ENCODE measurements at places on chromosomes 1 and 21.

DNA sequence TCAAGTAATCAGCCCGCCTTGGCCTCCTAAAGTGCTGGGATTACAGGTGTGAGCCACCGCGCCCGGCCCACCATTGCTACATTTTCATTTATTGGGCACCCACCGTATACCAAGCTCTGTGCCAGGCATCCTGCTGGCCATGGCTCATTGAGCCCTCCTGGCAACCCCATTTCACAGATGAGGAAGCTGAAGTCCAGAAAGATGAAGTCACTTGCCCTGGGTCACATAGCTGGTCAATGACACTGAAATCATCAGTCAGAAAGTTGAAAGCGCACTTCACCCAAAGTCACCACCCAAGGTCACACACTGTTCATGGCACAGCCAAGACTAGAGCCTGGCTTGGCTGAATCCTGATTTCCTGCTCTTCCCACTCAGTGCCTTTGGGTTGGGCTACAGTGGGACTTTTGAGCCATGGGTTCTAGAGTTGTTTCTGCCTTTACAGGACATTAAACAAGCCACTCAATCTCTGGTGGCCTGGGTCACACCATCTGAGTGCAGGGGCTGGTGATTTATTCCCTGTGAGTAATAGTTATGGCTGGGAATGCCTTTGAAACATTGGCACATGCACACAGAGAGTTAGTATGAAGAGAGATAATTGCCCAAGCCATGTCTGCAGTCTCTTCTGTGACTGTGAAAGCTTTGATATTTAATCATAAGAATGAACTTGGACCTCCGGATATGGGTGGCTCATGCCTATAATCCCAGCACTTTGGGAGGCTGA is 16.0 kb upstream of the ARHGEF10L start:
- DNase-seq = no peak

DNA sequence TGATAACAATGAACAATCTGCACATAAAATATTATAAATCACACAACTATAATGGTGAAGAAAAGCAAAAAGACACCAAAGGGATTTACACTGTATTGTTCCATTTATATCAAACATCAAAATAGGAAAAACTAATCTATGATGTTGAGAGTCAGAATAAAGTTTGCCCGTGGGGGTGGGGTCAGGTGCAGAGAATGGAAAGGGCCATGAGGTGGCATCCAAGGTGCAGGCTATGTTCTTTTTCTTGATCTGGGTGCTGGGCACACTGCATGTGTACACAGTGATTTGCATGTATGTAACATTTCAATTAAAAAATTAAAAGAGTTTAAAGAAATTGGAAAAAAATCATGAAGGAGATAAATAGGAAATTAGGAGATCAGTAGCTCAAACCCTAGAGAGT is 127.3 kb downstream of the DSCAM start:
- no peak for DNase-seq

- DNase-seq = no peak
These were observed 52.7 kb downstream of the AGPAT3 start for GRCh38 chr21:43917515-43918384.

DNA sequence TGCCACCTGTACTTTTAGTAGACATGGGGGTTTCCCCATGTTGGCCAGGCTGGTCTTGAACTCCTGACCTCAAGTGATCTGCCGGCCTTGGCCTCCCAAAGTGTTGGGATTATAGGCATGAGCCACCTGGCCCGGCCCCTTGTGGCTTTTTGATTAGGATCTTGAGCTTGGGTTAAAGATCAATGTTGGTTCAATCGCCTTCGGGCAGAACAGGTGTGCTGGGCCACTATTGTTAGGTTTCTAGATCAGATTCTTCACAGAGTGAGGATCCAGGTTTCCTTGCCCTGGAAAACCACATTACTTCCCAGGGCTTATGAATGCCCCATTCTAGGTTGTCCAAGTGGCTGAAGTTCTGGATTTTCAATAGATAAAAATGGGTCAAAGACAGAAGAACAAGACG is 6.1 kb downstream of the ETV3 start:
- DNase-seq = no peak

- no peak for DNase-seq
These were observed 22.4 kb downstream of the HUNK start for GRCh38 chr21:31895077-31895835.

DNA sequence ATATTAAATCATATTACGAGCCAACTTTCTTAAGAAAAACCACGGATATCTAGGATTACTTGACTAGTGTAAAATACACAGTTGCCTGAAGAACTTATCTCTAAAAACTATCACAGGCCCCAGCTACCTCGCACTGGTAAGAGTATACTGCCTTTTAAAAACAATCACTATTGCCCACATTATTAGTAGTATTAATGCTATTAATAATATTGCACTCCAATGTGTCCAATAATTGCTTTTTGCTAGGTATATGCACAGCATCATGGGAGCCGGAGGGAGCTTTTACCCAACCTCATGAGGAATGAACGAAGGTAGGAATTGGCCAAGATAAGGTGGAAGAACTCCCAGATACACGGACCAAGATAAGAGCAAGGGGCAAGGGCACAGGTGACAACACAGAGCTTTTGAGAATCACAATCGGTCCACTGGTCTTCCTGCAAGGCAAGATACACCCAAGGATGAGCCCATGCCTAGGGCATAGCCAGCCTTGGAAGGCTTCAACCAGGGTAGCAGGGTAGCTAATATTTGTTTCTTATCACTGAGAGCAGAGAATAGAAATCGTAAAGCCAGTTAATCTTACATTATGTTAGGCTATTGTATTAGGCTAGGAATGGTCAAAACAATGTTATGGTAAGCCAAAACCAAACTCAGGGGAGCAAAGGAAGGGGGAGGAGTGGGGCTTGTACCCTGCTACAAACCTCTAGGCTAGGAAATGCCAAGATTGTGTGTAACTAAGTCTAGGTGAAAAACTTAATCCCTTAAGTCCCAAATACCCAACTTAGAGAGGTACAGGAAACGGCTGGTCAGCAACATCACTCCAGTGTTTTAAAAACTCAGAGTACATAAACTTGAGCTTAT is 9.4 kb downstream of the GLUL start:
- no peak for DNase-seq

DNA sequence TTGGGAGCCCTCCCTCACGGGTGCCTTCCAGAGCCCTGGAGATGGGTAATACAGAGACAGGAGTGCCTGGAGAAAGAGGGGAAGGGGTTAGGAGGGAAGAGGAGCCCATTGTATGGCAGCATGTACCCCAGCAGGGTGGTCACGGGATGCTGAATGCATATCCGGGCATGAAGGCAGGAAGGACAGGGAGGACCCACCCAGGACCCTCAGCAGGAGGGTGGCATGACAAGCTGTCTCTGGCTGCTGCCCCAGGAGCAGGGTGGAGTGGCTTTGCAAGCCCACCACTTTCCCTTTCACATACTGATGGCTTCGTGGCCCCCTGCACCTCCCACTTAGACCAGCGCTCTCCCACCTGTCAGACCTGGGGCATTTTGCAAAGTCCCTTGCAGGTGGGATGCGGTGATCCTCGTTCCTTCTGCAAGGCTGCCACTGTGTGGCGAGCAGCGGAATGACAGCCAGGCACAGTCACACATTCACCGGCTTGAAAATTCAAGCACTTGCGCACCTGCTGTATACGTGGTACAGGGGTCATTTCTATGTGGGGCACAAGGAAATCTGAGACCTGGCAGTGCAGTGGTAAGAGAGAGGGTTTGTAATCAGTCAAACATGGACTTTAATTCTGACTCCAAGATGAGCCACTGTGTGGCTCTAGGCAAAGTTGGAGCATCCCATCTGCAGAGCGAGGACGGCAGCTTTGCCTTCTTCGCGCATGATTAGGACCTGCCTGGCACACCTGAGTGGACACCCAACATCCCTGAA is 53.2 kb upstream of the TMEM51 start:
- no peak for DNase-seq

DNA sequence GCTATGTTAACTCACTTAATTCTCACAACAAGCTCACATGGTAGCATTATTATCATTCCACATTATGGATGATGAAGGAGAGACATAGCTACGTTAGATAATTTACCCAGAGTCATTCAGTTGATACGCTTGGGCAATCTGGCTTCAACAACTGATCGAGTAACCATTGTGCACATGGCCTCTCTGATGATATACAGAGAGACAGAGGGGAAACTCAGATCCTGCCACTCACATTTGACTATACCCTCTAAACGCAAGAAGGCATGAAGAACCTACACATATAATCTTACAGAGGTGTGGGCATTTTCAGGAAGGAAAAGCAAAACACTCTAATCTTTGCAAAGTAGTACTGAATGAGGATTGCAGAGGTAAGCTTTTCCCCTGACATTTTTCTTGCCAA is 360.1 kb downstream of the BARHL2 start:
- no peak for DNase-seq

DNA sequence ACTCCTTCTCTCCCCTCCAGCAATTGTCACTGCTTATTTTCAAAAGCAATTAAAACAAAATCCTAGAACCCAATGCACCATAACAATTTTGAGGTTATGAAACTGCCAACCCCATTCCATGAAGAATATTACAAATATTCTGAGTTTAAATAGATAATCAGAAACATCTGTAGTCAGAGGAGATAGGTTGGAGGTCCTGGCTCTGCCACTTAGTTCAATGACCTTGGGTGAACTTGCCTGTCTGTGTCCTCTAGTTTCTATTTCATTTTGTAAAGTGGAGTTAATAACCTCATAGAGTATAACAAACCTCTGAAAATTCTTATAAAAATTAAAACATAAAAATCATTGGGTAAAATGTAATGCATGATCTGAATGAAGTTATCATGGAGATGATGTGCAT is 164.6 kb downstream of the KCTD3 start:
- no peak for DNase-seq

- DNase-seq = no peak
These were observed 338.8 kb downstream of the MATN1 start for GRCh38 chr1:30384286-30385245.

- no peak for DNase-seq
These were observed 32.8 kb downstream of the SNAP47 start for GRCh38 chr1:227768125-227768439.

GRCh38 chr1:23537296-23537973 is 6.4 kb upstream of the E2F2 start:
- no peak for DNase-seq

DNA sequence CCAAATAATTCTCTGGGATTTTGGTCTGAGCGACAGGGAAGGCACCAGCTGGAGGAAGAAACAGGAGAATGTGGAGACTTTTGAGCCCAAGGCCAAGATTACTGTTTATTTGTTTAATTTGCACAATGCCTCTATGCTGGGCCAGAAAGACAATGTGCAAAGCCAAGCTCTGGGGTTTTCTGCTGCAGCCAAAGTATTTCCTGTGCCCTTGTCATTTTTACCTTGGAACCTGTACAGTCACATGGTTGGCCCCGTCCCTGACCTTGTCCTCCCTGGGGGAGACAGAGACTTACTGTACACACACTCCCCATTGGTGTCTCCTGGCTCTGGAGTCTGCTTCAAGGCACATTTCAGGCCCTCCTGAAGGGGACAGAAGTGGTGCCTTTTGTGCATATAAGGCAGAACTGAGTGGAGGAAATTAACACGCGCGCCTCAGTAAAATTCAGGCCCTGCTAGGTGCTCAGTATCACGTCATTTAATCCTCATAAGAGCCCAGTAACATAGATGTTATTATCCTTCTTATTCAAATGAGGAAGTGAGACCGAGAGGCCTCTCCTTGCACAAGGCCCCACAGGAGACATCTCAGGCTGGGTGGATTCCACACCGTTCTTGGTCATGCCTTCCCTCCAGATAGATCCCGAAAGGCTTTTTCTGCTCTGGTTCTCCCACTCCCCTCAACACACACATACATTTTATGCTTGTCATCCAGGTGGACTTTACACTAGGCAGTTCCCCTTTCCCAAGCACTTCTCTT is 21.1 kb downstream of the C1orf115 start:
- no peak for DNase-seq

DNA sequence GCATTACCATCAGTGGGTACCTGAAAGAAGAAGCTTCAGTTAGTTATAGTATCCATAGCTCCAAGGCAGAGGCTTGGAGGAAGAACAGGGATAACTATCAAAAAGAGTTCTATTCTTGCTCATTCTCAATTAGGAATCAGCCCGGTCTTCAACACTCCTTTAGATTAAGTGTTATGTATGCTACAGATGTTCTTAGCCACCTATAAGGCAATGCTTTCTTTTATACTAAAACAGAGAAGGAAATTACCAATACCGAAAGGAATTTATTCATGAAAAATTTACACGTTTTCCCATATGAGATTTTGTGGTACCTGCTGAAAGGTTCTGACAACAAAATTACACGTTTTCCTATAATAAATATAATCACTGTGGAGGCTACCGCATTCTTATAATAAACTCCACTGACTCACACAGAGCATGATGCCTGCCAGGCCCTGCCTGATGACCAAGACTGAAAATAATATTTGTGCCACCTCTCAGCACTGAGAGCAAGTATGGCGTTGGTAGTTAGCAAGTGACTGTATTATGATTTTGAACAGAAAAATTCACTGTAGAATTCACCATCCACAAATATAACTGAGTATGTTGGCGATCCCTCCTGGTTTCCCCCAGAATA is 58.3 kb downstream of the APP start:
- no peak for DNase-seq

DNA sequence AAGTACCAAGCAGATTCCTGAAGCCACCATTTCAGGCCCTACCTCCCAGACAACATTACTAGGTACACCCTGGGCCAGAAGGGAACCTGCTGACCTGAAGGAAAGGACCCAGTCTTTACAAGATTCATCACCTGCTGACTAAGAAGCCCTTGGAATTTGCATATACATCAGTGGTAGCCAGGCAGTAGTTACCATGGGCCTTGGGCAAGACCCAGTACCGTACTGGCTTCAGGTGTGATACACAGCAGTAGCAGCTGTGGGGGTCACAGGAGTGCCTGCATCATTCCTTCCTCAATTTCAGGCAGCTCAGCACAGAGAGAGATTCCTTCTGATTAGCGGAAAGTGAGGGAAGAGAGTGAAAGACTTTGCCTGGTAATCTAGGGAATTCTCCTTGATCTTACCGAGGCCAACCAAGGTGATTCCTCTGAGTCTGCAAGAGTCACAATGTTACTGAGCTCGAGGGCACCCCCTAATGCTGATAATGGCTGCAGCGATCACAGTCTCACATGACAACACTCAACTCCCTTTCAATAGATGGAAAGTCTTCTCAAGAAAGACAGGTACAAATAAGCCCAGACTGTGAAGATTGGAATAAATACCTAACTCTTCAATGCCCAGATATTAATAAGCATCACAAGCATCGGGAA is 22.0 kb upstream of the UHMK1 start:
- no peak for DNase-seq

DNA sequence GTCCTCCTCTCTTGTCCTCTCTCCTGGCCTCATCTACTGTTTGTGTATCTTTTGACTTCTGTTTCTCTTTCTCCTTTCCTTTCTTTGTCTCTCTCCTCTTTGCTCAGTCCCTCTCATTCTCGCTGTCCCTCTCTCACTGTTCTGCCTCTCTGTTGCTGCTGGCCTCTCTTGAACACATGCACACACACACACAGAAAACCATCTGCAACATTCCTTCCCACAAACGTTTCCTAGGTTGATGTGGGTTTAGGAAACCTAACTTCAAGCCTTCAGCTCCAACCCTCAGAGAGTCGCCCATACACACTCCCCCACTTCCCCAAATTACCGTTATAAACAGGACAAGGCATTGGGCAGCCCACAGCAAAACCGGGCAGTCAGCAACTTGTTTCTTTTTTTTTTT is 10.9 kb upstream of the SSBP3 start:
- no peak for DNase-seq

GRCh38 chr1:203475012-203475981 is at the start of gene PRELP:
TSS of gene PRELP (plus strand) at chr1:203475806. CDS start at chr1:203483185, 7,379 bp downstream.
- DNase-seq = no peak

GRCh38 chr1:161267321-161267720 is 8.8 kb downstream of the PCP4L1 start:
- DNase-seq = no peak
